Heart right ventricle (tissue), 16 donors: ENCODE measurements at places on chromosomes 16 and 17. TPM values are rescaled to one million over a fixed set of nuclear protein-coding genes. Genes with fewer than 3 reads are reported as not detected.

The CD68 gene
- 24.3 TPM for total RNA-seq

The PNMT gene
- total RNA-seq, result 3.7 TPM

The TAT gene
- total RNA-seq, result not detected

DNA sequence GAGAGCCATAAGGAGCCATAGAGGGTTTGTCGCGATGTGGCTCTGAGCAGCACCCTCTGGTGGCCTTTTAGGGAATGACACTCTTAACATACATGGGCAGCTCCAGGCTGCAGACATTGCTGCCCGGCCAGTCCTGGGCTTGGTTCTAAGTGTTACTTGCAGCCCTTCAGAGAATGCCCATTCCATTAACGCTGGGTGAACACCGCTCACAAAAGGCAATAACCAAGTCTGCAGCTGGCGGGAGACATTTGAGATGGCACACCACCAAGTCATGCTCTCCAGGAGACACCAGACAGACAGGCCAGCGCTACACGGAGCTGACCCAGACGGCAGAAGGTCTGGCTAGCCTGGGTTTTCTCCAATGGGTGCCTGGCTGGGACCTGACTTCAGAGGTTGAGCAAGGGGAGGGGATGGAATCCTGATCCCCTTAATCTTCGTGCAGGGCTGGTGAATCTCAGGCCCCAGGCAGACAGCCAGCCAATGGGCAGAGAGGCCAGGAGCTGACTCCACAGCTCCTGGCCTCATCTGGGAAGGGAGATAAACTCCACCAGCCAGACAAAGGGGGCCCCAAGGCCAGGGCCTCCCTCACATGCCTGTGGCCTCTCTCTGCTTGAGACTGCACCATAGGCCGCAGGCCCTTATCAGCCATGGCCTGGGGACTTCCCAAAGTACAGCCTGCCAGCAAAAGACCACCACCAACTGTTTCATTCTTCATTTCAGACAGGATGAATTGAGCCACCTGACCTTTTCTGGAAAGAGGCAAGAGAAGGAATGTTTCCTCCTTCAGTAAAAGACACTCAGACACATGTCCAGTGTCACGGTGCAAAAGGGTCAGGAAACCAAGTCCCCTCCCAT is 58.8 kb downstream of the ZDHHC7 start:
- no peaks in the 10 kb centered on the region for H3K36me3 ChIP-seq
- DNase-seq, result peak; percentile 50
- peaks cover 22% of the 10 kb centered on the region for H3K4me1 ChIP-seq

- no peak overlapping the region for H3K4me3 ChIP-seq
- H3K27ac ChIP-seq, result no peak overlapping the region
- no peaks in the 10 kb centered on the region for H3K4me1 ChIP-seq
- H3K27me3 ChIP-seq, result no peaks in the 10 kb centered on the region
- DNase-seq, result no peak
Measured at GRCh38 chr16:69906838-69907401, 44.2 kb upstream of the CLEC18A start.
